Neural crest cell (in vitro differentiated cells): ENCODE measurements at places on chromosomes 1 and 21.

GRCh38 chr1:162136760-162137159 lies 67.3 kb downstream of the NOS1AP start:
- no peak for DNase-seq

DNA sequence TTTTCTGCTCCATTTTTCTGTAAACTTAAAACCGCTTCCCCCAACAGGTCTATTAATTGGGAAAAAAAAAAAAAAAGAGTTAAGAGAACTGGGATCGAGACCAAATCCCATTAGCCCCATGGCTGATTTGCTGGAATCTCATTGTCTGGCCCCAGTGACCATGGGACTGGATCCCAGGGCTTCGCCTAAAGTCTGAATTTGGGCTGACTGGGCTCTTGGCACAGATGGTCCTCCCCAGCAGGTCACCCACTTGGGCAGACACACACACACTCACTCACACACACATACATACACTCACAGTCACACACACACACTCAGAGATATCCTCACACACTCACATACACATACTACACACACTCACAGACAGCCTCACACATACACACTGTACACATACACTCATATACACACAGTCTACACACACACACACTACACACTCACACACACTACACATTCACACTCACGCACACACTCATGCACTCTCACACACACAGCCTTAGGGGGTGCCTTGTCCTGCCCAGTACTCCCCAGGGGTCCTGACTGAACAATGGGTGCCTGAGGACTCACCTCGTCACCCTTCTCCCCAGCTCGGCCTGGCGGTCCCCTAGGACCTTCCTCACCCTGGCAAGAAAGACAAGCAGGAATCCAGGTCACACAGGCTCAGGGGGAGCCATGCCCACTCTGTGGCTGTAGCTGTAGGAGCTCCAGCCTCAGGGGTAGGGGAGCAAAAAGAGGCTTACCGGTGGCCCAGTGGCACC lies 7.5 kb downstream of the COL9A2 start:
- no peak for DNase-seq

DNA sequence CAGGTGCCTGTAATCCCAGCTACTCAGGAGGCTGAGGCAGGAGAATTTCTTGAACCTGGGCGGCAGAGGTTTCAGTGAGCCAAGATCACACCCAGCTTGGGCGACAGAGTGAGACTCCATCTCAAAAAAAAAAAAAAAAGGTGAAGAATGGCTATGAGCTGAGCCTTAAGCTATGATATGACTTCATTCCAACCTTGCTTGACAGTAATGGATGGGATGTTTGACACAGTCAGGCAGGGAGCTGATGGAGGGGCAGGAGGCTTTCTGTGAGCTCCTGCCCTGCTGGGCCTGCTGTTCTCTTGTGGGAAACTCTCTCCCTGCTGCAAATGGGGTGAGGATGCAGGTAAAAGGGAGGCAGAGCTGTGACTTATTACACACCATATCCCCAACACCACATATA lies 27.6 kb downstream of the NCF2 start:
- no peak for DNase-seq

- DNase-seq = no peak
Measured at GRCh38 chr21:19731251-19731650, 1267.0 kb upstream of the NCAM2 start.
